Nephron progenitor cell (in vitro differentiated cells): ENCODE measurements at places on chromosomes 2 and 18.

GRCh38 chr2:41400088-41400665 is 647.6 kb upstream of the PKDCC start:
- peak; percentile 45 for DNase-seq

- no peak for DNase-seq
Measured at GRCh38 chr2:108330979-108331378, 42.3 kb downstream of the SULT1C2 start.

- no peak for DNase-seq
Measured at GRCh38 chr18:13603304-13604019, 122.9 kb downstream of the FAM210A start.

GRCh38 chr2:75574106-75574505 is 13.4 kb upstream of the EVA1A start:
- no peak for DNase-seq

- DNase-seq = no peak
Measured at GRCh38 chr2:218744615-218745014, 34.0 kb downstream of the TTLL4 start.

DNA sequence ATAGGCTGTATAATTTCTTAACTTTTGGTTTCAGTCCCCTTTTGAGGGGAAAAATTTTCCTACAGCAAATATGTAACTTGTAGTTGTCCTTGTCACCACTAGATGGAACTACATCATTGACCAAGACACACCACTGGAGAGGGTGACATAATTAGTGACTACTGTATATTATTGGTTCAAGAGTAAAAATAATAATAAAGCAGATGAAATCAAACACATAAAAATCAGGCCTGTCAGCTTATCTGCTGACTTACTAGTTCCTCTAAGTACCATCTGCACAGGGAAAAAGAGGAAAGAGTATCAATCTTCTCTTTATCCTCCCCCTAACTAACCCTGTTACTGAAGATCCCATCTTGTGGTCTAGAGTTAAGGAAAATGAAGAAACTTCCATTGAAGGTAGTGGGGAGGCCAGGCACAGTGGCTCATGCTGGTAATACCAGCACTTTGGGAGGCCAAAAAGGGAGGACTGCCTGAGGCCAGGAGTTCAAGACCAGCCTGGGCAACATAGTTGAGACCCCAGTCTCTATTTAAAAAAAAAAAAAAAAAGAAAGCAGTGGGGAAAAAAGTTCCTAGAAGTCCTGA is 29.6 kb upstream of the ENOSF1 start:
- DNase-seq = no peak

GRCh38 chr2:168603439-168603961 is 147.4 kb downstream of the CERS6 start:
- no peak for DNase-seq

- peak; percentile 15 for DNase-seq
Measured at GRCh38 chr2:86622519-86623042, 1.1 kb downstream of the RNF103 start.

- no peak for DNase-seq
Measured at GRCh38 chr2:9382604-9383235, 40.6 kb downstream of the ITGB1BP1 start.

GRCh38 chr18:35782926-35783325 is 189.6 kb upstream of the RMP24 start:
- DNase-seq = no peak

DNA sequence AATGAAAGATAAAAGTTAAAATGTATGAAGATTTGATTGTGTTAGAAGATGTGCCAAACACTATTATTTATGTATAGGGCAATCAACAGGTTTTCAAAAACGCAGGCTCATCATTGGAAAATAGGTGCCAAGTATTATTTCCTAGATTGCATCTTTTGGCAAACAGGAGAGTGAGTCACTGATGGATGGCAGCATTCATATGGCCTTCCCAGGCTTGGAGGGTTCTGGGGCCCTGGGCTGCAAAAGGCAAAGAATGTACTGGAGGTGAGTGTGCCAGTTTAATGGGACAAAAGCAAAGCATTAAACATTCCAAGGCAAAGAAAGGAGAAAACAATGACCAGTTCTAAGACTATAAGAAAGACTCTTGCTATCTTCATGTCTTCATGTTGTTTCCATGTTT is 379.4 kb downstream of the RIT2 start:
- no peak for DNase-seq

- no peak for DNase-seq
Measured at GRCh38 chr2:145304501-145304900, 784.6 kb upstream of the ZEB2 start.

GRCh38 chr2:239002954-239003623 is 155.2 kb downstream of the TWIST2 start:
- DNase-seq = no peak

DNA sequence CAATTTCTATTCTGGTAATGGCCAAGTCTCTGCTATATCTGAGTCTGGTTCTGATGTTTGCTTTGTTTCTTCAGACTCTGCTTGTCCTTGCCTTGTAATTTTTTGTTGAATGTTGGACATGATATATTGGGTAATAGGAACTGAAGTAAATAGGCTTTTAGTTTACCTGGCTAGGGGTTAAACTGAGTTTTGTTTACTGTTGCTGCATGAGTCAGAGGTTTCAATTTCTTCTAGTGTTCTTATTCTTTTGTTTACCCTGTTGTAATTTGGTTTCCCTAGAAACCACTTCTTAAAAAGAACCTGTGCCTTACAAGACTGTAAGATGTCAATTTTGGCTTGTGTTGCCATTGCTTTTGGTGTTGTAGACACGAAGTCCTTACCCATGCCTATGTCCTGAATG is 285.0 kb upstream of the KCNH7 start:
- DNase-seq = no peak

GRCh38 chr2:25293958-25294562 is 47.7 kb downstream of the DNMT3A start:
- no peak for DNase-seq

DNA sequence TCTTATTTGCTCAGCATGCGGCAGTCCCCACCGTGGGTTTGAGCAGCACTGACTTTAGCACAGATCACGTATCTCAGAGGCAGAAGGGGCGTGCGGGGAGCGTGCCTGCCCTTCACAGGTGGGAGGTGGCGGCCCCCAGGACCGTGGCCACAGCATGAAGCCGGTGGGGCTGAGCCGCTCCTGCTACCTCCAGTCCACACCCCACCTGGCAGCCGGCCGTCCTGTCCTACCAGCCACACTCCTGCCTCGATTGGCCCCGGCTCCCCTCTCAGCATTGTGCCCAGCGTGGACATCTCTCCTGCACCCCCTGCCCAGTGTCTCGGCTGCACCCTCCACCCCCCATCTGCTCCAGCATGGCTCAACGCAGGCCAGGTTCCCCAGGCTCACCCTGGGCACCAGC is 73.6 kb downstream of the NFATC1 start:
- no peak for DNase-seq

DNA sequence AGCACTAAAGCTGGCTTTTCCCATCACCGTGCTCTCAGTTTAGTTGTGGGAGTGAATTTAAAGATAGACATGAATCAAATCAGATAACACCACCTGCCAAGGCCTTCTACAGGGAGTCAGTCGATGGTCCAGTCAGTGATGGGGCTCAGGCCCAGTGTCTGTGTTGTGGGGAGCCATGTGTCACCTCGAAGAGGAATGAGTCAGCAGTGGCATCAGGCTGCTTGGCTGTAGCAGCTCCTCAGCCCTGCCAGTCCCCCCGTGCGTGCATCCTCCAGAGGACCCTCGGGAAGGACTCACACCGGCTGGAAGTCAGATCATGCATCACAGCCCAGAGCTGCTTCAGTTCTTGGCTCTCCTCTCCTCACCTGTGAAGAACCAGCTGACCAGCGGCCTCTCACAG is 420.4 kb upstream of the RAB6C start:
- DNase-seq = no peak

GRCh38 chr2:122875091-122875865 is 1119.8 kb downstream of the TSN start:
- DNase-seq = no peak

- no peak for DNase-seq
Measured at GRCh38 chr2:227834423-227834822, 20.8 kb downstream of the CCL20 start.

GRCh38 chr18:13280070-13280795 is 61.7 kb downstream of the LDLRAD4 start:
- DNase-seq = peak; percentile 50

- no peak for DNase-seq
Measured at GRCh38 chr2:104344306-104344705, 509.6 kb upstream of the POU3F3 start.

- DNase-seq = no peak
Measured at GRCh38 chr2:133966720-133967304, 287.1 kb upstream of the MGAT5 start.

DNA sequence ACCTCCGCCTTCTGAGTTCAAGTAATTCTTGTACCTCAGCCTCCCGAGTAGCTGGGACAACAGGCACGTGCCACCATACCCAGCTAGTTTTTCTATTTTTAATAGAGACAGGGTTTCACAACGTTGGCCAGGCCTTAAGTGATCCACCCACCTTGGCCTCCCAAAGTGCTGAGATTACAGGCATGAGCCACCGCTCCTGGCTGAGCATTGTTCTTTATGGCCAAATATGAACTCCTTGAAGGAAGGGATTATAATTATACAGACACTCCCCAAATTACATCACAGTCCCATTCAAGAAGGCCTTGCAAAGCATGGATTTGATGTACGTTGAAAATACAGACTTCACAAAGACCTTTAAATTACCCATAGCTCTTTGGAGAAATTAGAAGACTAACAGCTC is 381.7 kb downstream of the TXNL1 start:
- DNase-seq = no peak

DNA sequence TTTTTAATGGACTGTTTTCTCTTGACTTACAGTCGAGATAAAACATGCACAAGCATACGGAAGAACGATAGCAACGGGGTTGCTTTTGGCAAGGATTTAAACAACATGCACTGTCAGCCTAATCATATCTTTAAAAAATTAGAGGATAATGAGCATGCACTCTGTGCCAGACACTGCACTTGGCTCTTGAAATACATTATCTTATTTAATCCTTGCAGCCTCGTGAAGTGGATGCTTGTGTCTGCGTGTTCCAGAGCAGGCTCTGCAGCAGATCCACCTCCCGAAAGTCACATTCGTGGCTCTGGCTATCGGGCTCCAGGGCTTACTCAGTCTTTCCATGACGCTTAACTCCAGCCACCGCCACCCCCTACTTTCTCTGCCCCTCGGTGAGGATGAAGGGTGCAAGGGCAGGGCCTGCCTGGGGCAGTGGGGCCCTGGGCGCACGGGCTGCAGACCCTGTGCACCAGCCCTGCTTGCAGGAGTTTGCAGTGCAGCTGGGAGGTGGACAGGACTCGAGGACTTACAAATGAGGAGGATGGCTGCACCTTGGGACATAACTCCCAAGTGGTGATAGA is 61.7 kb downstream of the ACKR3 start:
- no peak for DNase-seq

DNA sequence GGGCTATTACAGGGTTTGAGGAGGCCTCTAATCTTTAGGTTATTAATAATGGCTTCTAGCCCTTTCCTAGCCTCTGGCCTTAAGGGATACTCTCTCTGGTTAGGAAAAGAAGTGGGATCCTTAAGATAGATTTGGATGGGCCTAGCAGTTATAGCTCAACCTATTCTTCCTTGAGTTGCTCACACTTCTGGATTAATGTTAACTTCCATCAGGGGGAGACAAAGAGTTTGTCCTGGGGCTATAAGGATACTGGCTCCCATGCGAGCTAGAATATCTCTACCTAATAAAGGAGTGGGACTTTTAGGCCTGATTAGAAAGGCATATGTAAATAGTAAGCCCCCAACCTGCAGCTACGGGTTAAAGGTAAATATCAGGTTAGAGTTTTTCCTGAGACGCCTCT is 14.3 kb upstream of the PTH2R start:
- no peak for DNase-seq

GRCh38 chr18:45958027-45958426 is 9.1 kb downstream of the EPG5 start:
- DNase-seq = no peak

- no peak for DNase-seq
Measured at GRCh38 chr2:223368481-223368880, 233.7 kb downstream of the SCG2 start.

DNA sequence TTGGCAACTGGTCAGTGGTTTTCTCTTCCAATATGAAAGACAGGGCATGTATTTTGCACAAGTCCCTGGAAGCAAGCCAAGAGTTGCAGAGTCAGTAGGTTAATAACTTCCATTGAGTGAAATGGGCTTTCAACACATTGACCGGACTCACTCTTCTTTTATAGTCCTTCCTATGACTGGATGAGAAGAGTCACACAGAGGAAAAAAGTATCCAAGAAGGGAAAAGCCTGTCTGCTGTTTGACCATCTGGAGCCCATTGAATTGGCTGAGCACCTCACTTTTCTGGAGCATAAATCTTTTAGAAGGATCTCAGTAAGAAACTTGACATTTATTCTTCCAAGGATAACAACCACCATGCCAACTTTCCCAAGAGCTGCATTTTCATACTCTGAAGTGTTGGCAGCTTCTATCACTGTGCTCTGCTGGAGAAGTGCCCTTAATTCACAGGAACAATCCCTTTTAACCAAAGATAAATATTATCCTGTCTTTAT is 45.4 kb downstream of the RASGRP3 start:
- no peak for DNase-seq

DNA sequence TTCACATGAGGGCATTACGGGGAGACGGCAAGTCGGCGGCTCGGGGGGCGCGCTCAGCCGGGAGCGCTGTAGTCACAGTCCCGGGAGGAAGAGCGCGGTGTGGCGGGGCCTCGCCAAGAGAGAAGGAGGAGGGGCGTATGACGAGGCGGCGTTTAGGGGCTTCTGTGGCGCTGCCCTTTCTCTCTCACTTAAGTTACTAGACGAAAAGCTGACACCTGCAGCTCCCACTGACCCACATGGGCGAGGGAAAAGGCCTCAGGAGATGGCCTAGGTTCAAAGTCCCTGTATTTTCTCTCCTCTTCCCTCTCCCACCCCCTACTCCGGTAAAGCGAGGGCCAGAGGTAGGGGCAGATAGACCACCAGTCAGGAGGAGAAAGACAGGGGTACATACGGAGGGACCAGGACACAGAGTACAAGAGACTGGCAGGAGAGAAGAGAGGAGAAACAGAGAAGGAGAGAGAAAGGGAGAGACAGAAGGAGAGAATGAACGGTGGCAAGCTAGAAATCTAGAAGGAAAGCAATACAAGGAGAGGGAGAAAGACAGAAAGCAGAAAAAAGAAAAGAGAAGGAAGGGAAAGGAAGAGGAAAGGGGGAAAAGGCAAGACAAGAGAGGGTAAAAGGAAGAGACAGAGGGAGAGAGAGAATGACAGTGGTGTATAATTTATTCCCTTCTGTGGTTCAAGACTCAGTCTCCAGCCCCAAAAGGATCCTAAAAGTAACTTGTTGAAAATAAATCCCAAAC is 3.8 kb downstream of the SIX2 start:
- peak; percentile 51 for DNase-seq

DNA sequence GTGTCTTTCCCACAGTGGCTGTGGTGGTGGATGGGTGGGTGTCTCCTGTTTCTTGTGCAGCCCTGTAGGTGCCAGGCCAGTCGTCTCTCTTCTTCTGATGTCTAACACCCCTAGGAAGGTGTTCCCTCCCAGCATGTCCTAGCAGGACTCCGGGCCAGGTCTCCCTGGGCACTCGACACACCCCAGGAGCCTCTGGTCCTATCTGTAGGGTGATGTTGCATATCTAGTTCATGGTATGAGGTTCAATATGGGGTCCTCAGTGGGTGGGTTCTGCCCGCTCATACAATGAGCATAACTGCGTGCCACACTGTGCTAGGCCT is 14.4 kb downstream of the NGEF start:
- DNase-seq = no peak
